Thoracic aorta (tissue), 2 donors: ENCODE measurements at places on chromosomes 11 and 22.

GRCh38 chr22:30564761-30565119, 9.7 kb downstream of the GAL3ST1 start:
- no peak for DNase-seq

DNA sequence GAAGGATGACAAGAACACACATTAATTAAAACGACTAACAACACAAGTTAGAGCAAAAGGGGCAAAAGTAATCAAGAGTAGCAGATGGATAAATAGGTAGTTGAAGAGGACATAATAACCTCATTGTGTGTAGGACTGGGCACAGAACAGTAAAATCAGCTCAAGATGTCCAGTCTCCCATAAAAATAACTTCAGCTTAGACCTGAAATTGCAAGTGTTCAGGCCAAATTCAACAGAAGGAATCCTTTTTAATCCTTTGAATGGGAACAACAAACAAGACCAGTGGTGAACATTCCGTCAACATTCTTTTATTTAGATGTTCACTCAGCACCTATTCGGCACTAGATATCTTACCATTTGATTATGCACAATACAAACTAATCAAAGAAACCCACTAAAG, 4.4 kb downstream of the MTMR2 start:
- DNase-seq: no peak

DNA sequence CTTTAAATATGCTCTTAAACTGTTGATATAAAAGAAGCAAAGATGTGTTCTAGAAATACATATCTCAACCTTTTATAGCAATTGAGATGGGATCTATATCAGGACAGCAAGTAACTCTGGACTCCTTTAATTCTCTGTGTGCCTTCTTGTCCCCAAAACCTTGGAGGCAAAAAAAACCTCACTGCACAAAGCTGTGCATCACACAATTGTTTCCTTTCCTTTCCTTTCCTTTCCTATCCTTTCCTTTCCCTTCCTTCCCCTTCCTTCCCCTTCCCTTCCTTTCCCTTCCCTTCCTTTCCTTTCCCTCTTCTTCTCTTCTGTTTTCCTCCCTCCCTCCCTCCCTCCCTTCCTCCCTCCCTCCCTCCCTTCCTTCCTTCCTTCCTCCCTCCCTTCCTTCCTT, 9.5 kb upstream of the TTC12 start:
- DNase-seq: no peak

- no peak for DNase-seq
Measured at GRCh38 chr11:74248469-74248868, 63.0 kb downstream of the P4HA3 start.

DNA sequence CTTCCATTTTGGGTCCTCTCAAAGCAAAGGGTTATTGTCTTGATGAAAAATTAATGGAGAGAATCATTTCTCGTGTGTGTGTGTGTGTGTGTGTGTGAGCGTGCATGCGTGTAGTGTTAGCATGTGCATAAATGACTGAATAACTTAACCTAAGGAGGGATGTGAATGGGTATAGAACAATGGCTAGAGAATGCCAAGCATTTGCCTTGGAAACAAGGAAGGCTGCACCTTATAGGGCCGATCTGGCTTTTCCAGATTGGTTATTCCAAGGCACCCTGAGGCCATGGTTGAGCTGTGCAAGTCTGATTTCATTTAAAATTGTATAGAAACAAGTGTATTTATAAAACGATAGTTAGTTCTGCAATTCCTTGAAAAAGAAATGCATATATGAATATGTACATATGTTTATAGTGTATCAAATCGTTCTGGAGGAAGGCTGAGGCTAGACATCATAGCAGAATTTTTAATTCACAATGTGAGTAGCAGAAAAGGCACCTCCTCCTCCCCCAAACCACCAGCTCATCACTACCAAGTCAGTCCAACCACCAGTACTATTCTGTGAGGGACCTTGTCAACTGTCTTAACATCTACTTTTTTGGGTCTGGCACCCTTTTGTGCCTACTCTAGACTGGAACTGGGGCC, 322.7 kb upstream of the ISX start:
- no peak for DNase-seq

DNA sequence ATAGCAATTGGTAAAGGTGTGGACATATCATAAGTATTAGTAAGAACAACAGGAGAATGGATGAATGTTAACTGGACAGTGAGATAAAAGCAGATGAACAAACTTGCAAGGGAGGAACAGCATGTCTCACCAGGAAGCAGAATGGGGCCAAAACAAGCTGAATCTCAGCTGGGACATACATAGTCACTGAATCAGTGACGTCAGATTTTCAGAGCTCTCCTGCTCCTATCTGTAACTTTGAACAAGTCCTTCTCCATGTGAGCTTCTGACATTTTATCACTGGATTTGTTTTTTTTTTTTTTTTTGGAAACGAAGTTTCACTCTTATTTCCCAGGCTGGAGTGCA, 118.7 kb downstream of the BBOX1 start:
- DNase-seq: no peak

DNA sequence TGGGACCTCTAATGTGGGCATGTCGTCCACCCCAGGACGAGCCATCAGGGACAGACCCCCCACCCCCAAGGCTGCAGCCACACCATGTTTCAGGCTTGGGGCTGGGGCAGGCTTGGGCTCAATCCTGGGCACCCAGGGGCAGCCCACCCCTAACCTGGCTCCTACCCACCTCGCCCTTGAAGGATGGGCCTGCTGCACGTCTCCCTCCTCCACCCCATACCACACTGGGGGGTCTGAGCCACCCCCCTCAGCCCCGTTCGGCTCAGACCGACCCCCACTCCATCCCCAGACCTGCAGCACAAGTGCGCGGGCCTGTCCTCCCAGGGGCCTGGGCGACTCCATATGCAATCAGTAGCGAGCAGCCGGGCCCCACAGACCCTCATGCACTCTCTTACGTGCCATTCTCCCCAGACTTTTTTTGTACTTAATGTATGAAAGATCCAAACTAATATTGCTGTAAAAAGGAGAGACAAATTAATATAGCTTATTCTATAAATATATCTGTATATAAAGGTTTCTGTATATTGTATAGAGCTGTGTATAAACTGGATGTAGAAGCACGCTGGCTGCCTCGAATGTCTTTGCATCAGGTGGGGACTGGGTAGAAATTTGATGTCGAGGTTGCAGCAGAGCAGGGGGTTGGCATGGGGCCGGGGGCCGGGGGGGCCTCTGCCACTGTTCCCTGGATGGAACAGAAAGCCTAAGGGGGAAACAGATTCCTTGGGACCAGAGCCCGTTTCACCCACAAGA, 5.8 kb upstream of the MYRF start:
- no peak for DNase-seq

DNA sequence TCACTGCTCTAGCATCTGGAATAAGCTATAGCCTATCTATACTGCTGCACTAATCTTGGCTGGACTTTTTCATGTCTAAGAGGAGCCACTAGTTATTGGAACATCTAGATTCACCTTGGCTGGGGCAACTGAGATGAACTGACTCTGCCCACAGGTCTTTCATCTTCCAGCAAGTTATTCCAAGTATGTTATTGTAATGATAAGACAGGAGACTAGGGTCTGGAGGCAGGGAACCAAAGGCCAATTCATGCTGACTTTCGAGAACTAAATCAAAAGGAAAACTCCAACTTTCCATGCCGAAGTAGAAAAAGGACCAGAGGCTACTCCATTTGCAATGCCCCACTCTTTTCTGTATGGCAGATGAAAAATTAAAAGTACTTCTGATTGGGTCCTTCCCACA, 1243.0 kb upstream of the RAG2 start:
- DNase-seq: no peak

GRCh38 chr11:64545619-64546018, 45.4 kb upstream of the SLC22A12 start:
- no peak for DNase-seq

DNA sequence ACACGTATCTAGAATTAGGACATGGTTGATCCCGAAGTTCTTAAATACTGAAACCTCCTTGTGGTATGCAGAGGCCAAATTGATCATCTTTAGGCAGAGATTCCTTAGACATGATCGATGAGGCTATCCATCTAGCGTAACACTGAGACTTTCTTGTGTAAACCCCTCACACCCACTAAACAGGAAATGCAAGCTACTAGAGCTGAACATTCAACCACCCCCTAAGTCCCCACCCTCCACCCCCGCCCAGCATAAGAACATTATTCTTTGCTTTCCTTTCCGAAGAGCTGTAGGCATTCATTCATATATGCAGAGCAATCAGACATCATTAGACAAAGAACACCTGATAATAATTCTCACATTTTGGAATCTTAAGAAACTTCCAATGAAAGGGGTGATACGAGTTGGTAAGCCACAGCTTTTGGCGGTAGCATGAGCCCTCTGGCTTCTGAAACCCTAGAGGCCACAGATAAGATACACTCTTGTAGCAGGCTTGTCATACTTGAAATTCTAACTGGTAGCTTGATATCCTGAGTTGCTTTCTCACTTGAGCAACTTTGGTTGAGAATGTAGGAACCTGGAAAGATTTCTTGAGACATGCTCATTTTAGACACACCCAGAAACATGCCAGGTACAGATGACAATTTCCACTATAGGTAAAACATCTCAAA, 42.2 kb downstream of the FLI1 start:
- no peak for DNase-seq

DNA sequence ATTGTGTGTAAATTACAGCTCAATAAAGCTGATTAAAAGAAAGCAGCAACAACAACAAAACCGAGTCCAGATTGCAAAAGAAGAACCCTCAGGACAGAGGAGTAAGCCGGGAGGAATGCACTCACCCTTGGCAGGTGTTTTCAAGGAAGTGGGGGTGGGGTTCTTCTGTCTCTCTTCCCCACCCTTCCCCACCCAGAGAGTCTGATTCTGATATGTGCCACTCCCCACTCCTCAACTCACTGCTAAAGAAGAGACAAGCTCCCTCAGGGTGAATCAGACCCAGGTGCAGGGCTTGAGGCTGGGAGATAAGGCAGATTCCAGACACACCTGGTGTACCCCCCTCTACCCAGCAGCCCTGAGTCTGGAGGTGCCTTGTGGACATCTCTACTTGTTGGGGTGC, 38.4 kb upstream of the PHF21A start:
- no peak for DNase-seq

DNA sequence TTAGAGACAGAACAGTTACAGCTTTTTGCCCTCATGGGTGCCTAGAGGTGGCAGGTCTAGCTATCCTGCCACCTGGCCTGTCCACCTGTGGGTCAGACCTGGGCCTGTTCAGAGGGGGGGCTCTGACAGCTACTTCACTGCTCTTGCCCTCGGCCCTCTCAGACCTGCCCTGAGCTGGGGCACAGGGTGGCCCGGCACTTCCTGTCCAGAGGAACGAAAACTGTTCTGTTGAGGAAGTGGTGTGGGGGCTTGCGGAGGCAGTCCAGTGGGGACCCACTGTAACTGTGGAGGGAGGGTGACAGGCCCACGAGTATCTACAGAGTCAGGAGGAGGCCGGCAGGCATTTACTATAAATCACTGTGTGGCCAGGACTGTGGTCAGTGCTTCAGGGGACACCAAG, 16.2 kb downstream of the TESMIN start:
- no peak for DNase-seq

DNA sequence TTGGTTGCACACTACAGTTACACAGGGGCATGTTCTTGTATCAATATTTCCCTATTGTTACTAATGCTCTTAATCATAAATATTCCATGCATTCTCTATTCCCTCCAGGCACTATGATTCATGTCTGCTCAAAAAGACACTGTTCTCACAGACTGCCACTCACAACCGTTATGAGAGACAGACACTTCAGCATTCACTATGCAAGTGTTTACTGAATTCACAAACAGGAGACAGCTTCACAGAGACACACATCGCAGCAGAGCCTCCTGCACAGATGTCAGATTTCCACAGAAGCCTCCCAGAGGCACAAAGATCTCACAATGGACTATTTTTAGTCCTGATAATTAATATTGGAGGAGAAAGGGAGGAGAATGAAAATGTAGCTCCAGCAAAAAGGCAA, 930.4 kb downstream of the OPCML start:
- no peak for DNase-seq

GRCh38 chr11:78038697-78039313, 15.7 kb upstream of the KCTD14 start:
- no peak for DNase-seq

DNA sequence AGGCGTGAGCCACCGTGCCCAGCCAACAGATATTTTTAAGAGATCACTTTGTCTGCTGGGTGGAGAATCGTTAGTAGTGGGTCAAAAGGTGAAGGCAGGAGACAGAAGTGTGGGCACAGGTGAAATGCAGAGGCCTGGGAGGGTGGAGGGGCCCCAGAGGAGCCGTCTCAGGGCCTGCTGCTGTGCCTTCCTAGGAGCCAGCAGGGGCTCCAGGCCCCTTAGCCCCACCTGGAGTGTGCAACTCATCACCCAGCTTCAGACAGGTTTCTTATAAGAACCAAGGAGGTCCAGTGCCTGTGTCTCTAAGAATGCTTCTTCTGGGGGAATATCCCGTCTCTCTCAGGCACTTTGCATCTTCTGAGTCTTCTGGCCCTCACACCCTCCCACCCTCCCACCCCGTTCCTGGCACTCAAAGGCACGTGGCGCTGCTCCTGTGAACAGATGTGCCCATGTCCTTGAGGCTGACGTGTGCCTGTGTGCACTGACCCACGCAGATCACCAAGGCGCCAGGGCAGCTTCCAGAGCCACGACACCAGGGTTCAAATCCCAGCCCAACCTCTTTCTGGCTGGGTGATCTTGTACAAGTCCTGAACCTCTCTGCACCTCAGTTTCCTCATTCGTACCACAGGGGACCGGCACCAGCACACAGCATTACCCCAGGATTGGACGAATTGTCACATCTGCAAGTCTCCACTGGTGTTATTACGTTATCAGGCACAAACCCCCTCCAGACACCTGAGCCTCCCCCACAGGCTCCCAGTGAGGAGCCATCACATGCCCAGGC, 3.4 kb downstream of the ARSA start:
- DNase-seq: no peak

DNA sequence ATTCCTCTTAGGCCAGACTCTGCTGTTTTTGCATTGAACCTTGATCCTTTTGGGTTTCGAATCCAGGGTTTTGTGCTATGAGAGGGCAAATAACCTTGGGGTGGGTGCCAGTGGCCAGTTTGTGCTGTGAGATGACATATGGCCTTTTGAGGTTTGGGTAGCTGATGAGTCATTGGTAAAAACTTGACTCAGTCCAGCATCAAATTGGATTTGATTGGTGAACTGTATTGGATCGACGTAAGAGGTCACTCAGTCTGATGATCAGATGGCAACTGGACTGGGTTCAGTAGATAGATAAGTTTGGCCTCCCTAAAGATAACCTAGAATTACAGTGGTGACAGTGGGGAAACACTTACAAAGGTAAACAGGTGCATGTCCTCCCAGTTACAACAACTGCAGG, 41.0 kb upstream of the XKR3 start:
- no peak for DNase-seq
